SK-N-DZ (cell line): ENCODE measurements at places on chromosomes 2 and 18.

- no peak for DNase-seq
Observed at GRCh38 chr2:25215948-25216679, 47.7 kb upstream of the POMC start.

DNA sequence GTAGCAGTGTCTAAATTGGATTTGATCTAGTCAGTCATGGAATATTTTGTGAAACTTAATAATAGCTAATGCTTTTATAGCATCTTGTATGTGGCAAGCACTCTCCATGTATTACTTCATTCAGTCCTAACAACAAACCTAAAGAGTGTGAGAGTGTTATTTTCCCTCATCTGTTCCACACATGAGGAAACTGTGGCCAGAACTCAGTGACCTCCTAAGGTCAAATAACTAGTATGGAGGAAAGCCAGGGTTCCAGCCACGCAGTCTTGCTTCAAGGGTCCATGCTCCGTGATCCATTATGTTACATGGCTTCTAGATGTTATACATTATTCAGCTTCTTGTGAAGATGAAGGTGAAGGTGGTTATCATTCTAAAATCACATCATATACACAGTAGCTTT is 45.5 kb downstream of the TWSG1 start:
- no peak for DNase-seq

- no peak for DNase-seq
Observed at GRCh38 chr2:236974148-236974547, 111.5 kb upstream of the COPS8 start.

- no peak for DNase-seq
Observed at GRCh38 chr18:13229001-13229671, 10.6 kb downstream of the LDLRAD4 start.

DNA sequence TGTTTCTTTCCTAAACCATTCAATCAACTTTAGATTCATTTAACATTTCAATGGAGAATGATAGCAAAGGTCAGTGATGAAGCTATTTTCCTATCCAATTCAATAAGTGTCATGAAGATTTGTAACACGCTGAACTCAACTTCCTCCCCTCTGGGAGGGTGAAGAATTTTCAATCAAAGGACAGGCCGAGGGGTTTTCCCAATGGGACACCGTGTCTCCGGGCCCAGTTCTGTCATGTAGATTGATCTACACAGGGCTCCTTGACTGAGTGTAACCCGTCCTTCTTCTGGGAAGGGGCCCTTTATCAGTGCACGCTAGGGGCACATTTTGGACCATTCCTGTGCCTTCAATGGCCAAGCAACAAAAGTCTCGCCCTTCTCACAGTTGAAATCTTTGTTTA is 90.1 kb downstream of the KCNE4 start:
- DNase-seq = no peak

- no peak for DNase-seq
Observed at GRCh38 chr2:161825429-161825828, 201.2 kb downstream of the SLC4A10 start.

- no peak for DNase-seq
Observed at GRCh38 chr2:43443282-43443681, 152.6 kb downstream of the THADA start.

GRCh38 chr2:239826376-239826775 is 198.8 kb downstream of the NDUFA10 start:
- DNase-seq = no peak

- DNase-seq = no peak
Observed at GRCh38 chr2:30351116-30351515, 95.9 kb upstream of the LCLAT1 start.
